ENCODE measurements at places on chromosomes 7 and 10. TPM values are rescaled to one million over a fixed set of nuclear protein-coding genes. Genes with fewer than 3 reads are reported as not detected.

Gene RBP3
- total RNA-seq, result not detected

Gene AKR1C3
- total RNA-seq, result 124 TPM

Gene HTR5A
- total RNA-seq, result not detected

Gene CCL24
- not detected for total RNA-seq
